ENCODE measurements at places on chromosomes 2 and 18. TPM values are rescaled to one million over a fixed set of nuclear protein-coding genes. Genes with fewer than 3 reads are reported as not detected.

Gene ALK
- total RNA-seq: not detected

Gene SERPINB3
- total RNA-seq: not detected

Gene EML6
- total RNA-seq: not detected

Gene IL1F10
- not detected for total RNA-seq

Gene GREB1L
- 0.81 TPM for total RNA-seq

Measured in SJSA1 (cell line).